ENCODE measurements at places on chromosomes 12 and 14.

DNA sequence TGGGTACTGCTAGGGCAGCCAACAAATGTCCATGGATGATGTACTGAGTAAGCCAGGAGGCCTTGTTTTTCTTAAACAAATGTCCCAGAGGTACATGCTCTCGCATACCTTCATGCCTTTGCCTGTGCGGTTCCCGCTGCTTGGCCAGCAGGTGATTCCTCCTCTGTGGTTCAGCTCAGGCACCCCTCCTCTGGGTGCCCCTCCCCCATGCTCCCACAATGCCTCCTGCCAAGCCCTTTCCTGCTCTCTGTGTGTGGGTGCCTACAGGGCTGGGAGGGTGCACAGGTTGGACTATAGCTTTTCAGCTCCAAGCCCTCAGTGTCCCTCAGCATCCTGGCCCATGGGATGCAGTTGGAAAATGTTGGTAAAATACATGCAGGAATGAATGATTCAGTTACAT lies 23.5 kb downstream of the ASB2 start:
- DNase-seq = no peak

DNA sequence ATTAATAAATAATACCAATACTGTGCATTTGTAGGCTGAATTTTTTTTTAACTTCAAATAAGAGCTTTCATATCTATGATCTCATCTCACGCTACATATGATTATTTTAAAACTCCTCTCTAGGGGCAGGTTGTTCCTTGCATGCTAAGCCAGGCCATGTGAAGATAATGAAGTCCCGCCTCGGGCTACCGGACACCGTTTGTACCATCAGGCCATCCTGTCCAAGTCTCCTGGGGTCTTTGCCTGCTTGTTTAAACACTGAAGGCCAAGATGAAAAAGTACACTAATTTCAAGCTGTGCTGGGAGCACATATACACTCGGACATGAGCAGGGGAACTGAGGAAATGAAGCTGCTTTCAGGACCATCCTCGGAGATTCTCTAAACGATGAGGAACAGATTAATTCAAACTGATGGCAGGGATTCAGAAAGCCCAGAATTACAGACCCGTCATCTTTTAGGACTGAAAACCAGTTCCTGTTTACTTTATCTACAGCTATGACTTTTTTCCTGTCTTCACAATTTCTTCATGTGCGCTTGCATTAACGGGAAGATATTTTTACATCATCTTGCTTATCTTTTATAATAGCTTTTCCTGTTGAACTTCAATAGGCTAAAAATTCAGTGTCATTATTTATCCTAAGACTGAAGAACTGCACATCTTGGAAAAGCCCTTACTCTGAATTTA lies 6.3 kb upstream of the ABHD12B start:
- DNase-seq = no peak

DNA sequence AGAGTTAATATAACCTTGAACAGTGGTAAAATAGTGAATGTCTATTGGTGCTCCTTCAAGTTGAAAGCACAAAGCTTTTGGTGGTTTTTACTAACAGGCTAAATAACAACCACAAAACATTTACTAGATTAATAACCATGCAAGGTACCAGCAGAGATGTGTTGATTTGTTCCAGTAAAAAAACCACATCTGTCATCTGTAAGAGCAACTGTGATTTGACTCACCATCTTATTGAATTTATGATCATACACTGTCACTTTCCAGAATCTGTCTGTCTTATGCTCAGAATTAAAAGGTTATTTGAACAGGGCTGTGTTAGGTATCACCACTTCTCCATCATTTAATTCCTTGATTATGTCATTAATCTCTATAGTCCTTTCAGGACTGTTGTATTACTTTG lies 107.0 kb upstream of the PTHLH start:
- peak; percentile 47 for DNase-seq

- peak; percentile 42 for DNase-seq
These were observed 86.9 kb upstream of the IGF1 start for GRCh38 chr12:102567031-102567985.

DNA sequence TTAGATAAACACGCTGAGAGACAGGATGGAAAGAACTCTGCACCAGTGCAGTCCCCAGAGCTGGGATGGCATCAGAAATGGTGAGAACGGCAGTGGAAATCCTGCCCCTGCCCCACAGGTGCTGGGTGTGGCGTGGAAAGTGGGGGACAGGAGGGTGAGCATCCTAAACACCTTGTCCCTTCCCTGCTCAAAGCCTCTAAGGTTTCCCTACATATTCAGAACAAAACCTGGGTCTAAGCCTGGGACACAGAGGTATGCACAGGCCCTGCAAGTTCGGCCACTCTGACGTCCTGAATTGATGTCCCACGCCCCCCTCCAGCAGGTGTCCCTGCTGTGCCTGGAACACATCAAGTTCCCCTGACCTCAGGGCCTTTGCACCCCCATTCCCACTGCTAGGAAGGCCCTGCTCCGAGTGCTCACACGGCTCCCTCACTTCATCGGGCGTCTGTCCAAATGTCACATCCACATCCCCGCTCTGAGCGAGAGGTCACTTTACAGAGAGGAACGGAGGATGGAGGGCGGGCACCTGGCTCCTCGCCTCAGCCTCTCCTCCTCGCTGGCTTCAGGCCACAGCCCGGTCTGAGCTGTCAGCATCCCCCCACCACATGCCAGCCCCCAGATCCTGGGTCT lies 38.5 kb upstream of the SFSWAP start:
- DNase-seq = no peak
